Substantia nigra (tissue), 51 donors: ENCODE measurements at places on chromosomes 1 and 21.

DNA sequence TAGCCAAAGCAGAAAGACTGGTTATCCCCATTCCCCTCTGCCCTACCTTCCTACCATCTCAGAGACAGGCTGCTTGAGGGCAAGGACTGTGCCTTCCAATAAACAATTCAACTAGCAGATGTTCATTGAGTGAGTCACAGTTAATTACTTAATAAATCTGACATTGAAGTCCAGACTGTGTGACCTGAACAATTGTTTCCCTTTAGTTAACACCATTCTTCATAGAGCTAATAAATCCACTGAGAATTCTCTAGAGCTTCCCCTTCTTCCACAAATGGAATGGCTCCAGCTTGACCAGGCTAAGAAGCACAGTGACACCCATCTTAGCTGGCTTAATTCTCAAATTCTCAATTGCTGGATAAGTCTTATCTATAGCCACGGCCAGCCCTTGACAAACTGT lies 61.9 kb upstream of the GJA5 start:
- no peak for DNase-seq

DNA sequence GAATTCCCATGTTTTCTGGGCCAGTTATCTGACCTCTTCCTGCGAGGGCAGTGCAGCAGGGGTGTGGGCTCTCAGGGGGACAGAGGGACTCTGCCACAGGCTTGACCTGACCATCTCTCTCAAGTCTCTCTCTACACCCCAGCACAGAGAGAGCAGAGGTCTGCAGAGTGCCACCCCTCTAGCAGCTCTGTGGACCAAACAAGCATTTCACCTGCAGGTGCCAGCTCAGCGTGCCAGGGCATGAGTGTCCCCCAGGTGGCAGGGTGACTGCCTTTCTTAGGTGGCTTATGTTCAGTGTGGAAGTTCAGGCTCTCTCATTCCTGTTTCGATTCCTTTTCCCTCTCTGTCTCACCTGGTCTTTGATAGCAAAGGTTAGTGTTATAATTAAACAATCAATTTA lies 191.3 kb downstream of the CACNA1E start:
- no peak for DNase-seq

DNA sequence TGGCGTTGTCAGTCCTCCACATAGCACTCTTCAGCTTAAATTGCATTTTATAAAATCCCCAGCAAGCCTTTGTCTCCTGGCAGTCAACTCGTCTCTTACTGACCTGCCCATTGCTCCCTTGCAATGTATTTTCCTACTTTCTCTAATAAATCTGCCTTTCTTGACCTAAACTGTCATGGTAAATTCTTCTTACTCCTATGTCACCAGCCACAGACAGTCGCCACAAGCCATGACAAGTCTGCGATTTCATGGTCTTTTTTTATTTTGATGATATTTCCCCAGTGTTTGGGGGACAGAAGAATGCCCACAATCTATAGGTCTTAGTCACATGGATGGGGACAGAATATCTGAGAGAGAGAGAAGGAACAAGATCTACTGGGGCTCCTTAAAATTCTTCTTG lies 8.4 kb downstream of the IFNAR2 start:
- no peak for DNase-seq

DNA sequence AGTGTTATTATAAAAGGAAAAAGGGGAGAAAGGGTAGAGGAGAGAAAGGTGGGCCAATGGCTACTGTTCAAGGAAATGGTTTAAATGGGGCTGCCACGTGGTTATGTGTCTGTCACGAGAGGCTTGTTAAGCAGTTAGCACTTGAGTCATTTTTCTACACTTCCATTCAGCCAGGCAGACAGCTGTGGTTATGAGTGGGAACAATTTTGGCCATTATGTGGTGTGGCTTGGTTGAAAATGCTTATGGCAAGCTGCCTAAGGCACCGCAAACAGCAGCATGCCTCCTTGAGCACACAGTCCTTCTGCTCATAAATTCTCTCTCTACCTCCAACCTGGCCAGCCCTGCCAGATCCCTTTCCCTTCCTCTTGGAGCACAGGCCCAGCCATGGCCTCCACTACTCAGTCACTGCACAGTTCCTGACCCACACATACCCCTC lies 3.2 kb upstream of the SRM start:
- no peak for DNase-seq

- no peak for DNase-seq
Observed at GRCh38 chr1:71101839-71102376, 21.1 kb upstream of the ZRANB2 start.
